ENCODE measurements at places on chromosomes 5 and 9.

DNA sequence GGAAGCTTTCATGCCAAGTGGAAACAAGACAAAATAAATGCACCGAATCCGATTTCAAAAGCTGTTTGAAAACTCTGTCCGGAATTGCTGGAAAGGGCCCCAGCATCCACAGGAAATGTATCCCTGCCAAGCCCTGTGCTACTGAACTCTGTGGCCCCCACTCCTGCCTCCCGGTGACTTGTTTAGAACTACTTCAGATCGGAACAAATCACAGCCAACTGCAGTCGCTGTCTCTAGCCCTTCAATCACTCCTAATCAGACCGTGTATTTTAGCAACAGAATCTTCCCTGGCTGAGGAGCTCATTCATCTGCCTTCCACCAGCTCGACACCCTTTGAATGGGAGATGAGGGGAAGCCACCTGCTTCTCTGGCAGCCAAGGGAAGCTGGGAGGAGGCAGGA, 94.1 kb downstream of the KCNIP1 start:
- no peak for DNase-seq

DNA sequence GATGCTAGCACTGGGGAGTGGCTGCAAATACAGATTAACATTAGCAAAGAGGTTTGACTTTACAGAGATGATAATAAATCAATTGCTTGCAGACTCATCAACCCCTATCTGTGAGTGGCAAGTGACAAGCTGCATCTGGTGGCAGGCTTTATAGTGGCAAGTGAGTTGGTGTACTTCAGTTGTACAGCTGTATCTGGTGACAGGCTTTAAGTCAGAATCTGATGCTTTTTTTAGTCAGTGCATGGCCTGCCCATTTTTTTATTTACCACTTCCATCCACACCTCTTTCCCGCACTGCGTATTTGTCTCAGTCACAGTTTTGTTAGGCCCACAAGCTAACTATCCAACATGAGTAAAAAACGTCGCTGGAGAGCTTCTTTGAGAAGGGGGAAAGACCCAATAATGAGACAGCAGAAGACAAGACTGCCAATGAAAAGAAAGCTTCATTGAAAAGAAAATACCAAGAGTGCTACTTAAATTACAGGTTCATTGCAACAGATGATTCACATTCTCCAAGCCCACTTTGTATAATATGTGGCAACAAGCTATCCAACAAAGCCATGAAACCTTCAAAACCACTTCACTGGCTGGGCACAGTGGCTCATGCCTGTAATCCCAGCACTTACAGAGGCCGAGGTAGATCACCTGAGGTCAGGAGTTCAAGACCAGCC, 23.1 kb downstream of the ANP32B start:
- no peak for DNase-seq

GRCh38 chr9:86064220-86064619, 35.1 kb downstream of the GOLM1 start:
- no peak for DNase-seq

- no peak for DNase-seq
Observed at GRCh38 chr9:6816581-6816980, 58.8 kb downstream of the KDM4C start.

DNA sequence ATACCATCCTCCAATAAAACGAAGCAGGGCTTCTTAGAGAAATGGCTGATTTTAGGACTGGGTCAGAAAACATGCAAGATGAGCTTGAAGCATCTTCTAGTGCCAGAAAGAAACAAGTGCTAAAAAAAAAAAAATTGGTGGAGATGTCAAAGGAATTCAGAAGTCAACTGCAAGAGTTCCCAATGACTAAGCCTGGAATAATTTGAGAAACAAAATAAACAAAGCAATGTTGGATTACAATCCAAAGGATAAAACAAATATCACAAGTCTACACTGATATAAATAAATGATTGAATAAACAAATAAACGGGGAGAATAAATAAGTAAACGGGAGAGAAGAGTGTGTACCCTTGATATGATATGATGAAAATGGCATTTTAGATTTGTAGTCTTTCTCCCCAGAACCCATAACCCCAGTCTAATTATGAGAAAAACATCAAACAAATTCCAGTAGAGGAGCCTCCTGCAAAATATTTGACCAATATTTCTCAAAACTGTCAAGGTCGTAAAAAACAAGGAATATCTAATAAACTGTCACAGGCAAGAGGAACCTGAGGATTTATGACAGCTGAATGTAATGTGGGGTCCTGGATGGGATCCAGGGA, 63.5 kb upstream of the CCL21 start:
- no peak for DNase-seq

GRCh38 chr9:129838707-129839259, 3.5 kb downstream of the USP20 start:
- no peak for DNase-seq

DNA sequence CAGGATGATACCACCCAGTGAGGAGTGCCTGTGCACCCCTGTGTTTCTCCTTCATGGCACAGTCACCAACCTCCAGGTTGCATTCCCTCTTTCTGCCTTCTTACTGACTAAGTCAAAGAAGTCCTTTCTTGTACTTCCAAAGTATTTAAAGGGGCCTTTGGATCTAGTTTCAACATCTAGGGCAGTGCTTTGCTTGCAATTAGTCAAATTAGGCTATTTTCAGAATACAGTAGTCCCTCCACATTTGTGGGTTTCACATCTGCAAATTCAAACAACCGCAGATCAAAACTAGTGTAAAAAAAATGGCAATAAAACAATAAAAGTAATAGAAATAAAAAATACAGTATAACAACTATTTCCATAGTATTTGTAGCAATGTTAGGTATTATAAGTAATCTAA, 333.9 kb upstream of the SEMA6A start:
- no peak for DNase-seq

DNA sequence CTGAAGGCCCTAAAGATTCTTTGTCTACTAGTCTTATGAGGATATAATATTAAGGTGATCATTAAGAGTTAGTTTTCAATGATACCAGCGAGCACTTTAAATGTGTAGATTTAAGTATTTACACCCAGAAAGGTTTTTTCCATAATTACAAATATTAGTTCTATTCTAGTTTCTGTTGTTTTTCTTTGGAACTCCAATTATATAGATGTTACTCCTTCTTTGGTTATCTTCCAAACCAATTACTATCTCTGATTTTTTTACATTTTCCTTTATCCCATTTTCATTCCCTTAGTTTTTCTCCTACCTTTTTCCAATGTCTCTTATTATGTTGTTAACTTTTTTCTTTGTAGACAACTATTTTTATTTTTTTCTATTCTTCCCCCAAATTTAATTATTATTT, 355.1 kb downstream of the KCNN2 start:
- no peak for DNase-seq

- DNase-seq, result no peak
Observed at GRCh38 chr9:92026206-92027002, 76.4 kb upstream of the ROR2 start.

GRCh38 chr9:92480291-92480771, 2.0 kb downstream of the ASPN start:
- DNase-seq, result no peak

DNA sequence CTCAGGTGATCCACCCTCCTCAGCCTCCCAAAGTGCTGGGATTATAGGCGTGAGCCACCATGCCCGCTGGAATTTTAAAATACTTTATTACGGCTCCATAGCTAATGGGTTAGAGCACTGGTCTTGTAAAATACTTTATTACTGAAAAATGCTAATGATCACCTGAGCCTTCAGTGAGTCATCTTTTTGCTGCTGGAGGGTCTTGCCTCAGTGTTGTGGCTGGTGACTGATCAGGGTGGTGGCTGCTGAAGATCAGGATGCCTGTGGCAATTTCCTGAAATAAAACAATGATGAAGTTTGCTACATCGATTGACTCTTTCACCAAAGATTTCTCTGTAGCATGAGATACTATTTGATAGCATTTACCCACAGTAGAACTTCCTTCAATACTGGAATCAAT, 26.0 kb upstream of the GNE start:
- DNase-seq, result no peak

Measured in trophoblast cell (in vitro differentiated cells and primary cell).